ENCODE measurements at places on chromosomes 12 and 14.

GRCh38 chr12:93727195-93727811 lies 50.1 kb downstream of the CRADD start:
- peak; percentile 22 for DNase-seq

DNA sequence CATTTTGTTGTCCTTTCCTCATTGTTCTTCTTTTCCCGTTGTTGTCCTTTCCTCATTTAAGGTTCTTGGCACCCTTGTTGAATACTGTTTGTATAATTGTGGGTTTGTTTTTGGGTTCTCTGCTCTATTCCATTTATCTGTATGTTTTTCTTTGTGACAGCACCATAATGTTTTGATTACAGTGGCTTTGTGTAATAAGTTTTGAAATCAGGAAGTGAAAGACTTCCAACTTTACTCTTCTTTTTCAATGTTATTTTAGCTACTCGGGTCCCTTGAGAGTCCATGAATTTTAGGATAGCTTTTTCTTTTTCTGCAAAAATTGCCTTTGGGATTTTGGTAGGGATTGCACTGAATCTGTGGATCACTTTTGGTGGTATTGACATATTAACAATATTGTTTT lies 28.1 kb downstream of the ETNK1 start:
- DNase-seq = no peak

DNA sequence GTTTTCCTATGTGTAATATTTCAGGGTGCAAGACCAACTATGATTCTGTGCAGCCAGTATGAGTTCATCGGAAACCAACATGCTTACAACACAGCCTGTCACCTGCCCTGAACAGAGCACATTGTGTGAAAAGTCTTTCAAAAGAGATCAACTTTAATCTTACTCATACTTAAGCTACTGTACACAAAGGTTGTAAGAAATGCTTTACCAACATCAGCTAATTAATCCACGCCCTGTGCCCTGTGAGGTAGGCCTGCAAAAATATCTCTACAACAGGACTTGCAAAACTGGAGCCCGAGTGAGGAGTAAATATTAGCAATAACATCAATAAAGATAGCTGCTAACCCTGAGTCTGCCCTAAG lies 15.1 kb downstream of the APPL2 start:
- DNase-seq = no peak

GRCh38 chr12:113007166-113007565 lies 28.8 kb downstream of the OAS2 start:
- DNase-seq = no peak

DNA sequence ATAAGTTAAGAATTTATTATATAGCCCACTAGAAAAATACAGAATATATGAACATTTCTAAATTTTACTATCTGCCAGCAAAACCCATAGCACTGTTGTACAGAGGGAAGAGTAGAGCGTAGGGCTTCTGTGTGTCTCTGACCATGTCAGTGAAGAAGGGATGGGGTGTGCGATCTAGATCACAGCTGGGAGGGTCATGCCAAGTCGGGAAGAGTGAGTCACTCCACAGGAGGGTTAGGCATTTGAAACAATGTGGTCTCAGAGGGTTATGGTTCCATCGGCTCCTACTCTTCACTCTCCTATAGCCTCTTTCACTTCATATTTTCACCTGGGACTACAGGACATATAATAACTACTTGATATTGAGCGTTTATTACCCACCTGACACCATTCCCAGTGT lies 185.1 kb upstream of the DDHD1 start:
- no peak for DNase-seq

DNA sequence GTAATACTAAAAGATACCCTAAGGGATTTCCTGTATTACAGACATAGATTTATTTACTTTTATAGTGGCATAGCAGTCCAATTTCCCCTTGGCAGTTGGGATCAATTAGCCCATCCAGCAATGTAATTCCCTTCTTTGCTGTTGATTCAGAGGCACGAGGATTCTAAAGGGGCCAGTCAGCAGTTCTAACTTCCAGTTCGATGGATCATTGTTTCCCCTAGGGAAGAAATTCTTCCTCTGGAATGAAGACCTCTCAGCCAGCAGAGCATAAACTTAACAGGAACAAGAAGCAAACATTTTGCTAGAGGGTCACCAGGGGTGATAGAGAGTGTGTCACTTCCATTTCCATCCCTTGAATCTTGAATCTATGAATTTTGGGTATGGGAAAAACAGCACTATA lies 395.7 kb upstream of the NOVA1 start:
- DNase-seq = no peak

GRCh38 chr12:43763769-43764168 lies 5.0 kb downstream of the IRAK4 start:
- DNase-seq = no peak

DNA sequence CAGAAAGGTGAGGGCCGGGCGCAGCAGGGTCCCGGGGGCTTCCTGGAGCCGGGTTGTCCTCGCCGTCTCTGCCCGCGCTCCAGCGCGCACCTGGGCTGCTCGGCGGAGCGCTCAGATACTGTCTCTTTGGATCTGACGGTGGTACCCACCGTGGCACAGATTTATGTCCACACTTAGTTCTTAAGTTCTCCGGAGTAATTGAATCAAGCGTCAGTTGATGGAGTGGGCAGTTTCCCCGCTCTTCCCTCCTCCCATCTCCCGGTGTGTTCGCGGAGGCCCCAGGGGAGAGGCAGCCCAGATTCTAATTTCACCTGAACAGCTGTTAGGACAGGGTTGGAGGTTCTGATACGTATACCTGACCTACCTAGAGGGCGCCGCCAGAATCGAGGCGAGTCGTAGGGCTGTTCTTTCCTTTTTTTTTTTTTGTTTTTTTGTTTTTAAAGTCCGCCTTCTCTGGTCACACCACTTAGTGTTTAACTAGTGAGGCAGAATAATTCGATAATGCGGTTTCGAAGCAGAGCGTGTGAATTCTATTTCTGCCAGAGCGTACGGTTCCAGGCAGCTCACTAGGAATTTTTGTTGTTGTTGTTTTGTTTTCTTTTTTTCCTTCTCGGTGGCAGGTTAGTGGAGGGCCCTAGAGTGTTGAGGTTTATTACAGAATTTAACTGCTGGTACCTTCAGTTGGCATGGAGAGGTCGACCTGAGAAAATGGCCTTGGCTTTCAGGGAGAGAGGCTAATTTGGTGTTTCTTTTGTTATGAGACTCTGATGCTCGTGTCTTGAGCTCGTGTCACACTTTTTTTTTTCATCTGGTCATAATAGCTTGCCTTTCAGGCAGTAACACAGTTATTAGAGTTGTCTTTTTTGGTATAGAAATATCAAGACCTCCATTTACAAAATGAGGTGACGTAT lies 22.3 kb upstream of the GNS start:
- DNase-seq = no peak

DNA sequence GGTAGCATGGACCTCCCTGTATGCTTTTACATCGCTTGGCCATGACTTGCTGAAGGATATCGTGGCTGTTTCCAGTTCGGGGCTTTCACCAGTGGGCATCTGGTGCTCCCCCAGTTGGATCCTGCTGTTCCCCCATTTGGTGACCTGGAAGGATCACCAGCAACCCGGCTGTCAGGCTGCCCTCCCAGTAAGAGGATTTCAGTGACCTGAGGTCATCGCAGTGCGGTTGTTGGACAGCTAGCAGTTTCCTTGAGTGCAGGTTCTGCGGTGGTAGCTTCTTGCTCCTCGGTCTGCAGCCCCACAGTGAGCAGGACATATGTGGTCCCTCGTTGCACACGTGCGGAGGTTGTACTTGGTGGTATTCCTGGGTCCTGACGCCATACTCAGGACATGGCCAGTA lies 58.7 kb downstream of the TMEM132C start:
- no peak for DNase-seq

All from GM10248 (cell line).